ENCODE measurements at places on chromosomes 1 and 21.
A peak's percentile ranks its signal among the peaks of the same experiment; 100 is the strongest.

- DNase-seq = no peak
Measured at GRCh38 chr1:229031481-229032341, 239.2 kb upstream of the RAB4A start.

DNA sequence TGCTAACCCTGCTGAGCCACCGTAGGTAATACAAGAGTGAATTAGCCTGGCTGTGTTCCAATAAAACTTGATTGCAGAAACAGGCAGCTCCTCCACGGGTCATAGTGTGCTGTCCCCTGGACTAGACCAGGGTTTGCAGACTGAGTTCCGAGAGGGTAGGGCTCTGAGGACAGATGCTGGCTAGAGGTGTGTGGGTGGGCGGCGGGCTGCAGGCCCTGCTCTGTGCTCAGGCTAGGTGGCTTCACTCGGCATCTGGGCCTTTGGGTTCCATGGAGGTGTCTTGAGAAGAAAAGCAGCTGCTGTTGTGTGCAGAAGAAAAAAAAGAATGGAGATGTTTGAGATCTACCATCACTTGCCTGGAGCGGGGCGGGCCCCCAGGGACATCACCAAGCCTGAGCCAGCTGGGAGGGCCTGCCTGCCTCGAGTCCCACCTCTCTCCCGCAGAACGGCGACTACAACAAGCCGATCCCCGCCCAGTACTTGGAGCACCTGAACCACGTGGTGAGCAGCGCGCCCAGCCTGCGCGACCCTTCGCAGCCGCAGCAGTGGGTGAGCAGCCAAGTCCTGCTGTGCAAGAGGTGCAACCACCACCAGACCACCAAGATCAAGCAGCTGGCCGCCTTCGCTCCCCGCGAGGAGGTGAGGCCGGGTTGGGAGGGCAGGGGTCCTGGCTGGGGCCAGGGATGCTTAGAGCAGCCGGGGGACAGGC lies 7.9 kb downstream of the TMEM201 start:
- DNase-seq = no peak

- DNase-seq = no peak
Measured at GRCh38 chr1:228205526-228206436, 2.1 kb upstream of the OBSCN start.

- DNase-seq = peak; percentile 12
Measured at GRCh38 chr1:54968551-54968950, 11.9 kb upstream of the TMEM61 start.

DNA sequence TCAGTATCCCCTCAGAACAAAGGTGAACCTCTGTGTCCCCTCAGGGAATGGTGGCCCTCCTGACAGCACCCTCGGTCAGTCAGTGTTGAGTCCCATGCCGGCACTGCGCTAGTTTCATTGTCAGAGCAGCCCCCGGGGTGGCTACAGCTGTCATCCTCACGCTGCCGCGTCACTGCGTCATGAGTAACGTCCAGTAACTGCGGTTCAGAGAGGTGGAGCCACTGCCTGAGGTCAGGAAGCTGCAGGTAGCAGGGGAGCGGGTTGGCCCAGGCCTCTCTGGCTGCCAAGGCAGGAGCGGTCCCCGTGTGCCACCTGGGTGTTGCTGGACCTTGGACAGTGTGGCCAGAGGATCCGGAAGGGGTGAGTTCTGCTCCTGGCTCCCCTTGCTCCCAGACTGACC lies 20.2 kb upstream of the WNT4 start:
- DNase-seq = no peak
